ENCODE measurements at places on chromosomes 4 and X. TPM values are rescaled to one million over a fixed set of nuclear protein-coding genes. Genes with fewer than 3 reads are reported as not detected.

GIMD1 gene
- not detected for polyA plus RNA-seq

DGKK gene
- polyA plus RNA-seq: 0.08 TPM

YY2 gene
- 1.1 TPM for polyA plus RNA-seq

GRCh38 chrX:117973110-117973807, 143.4 kb downstream of the KLHL13 start:
- no peak for DNase-seq

DNA sequence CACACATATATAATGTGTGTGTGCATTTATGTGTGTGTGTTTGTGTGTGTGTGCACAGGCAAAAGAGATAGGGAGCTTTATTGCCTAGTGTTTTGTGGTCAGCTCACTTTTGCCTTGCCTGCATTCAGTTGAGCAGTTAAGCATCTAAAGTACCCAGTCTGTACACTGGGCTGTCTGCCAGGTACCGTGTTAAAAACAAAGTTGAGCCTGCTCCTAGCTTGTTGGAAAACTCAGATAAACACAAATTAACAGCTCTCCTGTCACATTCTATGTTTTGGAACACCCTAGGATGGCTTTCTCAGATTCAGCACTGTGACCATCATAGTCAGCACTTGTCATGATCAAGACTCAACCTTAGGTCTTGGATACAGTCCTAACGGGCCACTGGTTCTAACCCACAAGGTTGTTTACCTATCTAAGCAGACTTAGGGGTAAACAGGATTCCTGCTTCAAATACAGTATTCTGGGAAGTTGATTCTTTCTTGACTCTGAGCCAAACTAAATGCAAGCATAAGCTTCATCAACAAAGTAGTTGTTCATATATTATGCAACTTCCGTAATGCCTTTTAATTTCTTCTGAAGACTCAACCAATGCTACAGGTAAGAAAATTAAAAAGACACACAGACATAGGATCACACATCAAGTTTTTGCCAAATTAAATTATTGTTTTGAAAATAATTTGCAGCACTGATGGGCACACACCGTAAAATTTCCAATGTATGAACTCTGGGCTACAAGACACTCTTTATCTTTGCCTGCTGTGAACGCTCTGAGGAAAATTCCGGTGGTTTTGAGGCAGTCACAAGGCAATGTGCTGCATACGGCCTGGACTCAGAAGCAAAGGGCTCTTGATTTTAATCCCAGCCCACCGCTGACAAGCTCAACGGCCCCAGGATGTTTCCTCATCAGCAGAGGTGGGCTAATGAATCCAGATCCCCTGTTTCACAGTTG, 11.3 kb upstream of the CD99 start:
- DNase-seq: no peak

DNA sequence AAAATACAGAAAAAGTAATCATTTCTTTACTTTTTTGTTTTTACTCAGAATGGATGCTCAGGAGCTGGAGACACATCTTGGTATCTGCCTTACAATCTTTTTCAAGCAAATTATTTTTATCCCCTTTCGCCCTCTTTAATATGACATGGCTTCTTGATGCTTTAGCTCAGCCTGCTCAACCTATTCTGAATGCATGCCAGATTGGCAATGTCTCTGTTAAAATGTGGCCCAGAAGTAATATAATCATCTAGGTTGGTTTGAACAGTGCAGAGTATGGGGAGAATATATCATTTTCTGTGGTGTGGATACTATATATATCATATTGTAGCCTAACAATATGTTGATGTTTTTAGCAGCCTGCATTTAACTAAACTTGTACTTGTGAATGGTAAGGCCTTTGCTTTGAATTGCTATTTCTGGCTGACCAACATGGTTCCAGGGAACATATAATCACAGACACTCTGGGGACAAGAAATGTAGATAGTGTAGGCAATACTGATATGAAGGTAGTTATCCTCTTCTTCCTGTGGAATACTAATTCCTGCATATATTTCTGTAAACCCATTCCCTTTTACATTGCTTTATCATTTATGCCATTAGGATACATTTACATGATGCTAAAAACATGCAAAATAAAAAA, 282.7 kb downstream of the PPP3CA start:
- DNase-seq: no peak

GRCh38 chrX:153874366-153875125, 11.4 kb downstream of the L1CAM start:
- no peak for DNase-seq

- DNase-seq: no peak
These were observed 19.1 kb downstream of the SASH3 start for GRCh38 chrX:129798888-129799287.

- peak; percentile 41 for DNase-seq
These were observed 62.4 kb upstream of the UGT2B15 start for GRCh38 chr4:68732653-68733466.

- DNase-seq: no peak
These were observed 43.1 kb downstream of the DDIT4L start for GRCh38 chr4:100147198-100147597.

DNA sequence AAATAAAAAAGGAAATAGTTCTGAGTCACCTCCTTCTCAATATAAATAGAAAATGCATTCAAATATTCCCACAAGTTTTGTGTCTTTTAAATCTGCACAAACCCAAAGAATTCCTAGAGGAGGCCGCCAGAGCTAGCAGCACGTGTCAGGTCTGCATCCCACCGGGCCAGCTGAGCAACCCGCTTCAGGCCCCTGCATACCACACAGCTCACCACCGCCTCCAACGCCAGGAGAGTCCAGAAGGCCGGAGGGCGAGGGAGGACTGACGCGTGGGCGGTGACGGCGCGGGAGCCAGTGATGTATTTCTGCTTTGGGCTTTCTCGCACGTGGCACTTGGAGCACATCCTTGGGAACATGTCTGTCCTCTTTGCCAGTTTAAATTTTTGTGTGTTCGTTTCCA, 61.9 kb upstream of the CLDN34 start:
- DNase-seq: no peak

All from urinary bladder (tissue), 4 donors.